ENCODE measurements at places on chromosomes 7 and 10.

GRCh38 chr7:146635205-146636032 is 518.8 kb downstream of the CNTNAP2 start:
- no peak for DNase-seq

DNA sequence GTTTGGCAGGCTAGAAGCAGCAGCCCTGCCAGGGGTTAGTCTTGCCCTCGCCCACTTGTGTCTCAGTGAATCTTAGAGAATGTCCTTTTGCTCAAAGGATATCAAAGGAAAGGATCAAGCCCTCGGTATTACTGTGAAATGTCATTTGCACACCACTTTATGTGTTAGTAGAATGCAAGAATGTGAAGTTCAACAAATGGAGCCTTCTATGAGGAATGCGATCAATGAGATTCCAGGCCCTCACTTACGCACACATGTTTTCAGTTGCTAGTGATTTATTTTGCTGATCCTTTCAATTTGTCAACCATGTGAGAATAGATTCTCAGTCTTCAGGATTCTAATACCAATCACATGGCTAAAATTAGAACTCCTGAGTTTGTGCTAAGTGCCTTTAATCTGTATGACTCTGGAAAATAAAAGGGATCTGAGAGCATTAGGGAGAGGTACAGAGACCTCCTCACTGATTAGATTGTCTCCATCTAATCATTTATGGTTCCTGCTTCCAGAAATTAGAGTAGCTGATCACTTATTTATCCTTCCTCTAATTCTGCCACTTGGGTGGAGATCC is 123.0 kb upstream of the SP4 start:
- DNase-seq: no peak

DNA sequence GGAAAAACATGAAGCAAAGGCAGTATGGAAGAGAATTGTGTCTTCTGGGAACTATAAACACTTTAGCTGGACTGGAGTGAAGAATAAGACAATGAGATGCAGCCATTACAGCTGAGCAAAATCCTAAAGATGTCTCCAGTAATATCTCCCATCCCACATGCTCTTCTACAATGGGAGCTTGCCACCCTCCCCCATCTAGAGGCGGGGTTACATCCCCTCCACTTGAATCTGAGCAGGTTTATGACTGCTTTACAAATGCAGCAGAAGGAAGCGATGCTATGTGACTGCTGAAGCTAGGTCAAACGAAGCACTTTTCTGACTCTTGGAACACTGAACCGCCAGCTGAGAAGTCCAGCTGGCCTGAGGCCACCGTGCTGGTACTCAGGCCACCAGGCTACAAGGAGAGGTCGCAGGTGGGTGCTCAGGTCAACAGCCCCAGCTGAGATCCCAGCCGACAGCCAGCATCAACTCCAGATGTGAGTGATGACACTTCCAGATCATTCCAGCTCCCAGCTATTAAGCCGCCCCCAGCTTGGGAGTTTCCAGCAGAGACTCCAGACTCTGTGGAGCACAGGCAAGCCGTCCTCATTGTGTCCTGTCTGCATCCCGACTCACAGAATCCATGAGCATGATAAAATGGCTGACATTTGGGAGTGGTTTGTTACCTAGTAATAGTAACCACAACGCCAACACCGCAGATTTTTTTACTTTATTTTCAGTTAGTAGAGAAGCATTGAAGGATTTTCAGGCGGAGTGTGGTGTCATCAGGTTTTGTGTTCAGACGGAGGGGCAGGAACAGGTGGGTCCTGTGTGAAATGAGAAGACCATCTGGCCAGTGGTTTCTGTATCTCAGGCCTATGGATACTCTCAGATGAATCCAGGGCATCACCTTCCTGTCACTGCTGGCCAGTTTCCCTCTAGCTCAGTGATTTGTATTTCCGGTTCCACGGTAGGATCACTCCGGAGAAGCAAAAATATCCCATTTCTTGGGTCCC is 89.3 kb downstream of the NPY start:
- DNase-seq: no peak

- no peak for DNase-seq
Measured at GRCh38 chr10:32244421-32245207, 102.3 kb downstream of the EPC1 start.

- no peak for DNase-seq
Measured at GRCh38 chr10:74013004-74013403, 15.1 kb downstream of the VCL start.

Measured in SW 1271 (cell line).